ENCODE measurements at places on chromosomes 7 and 10.

- no peak for DNase-seq
Measured at GRCh38 chr10:62046522-62047227, 145.2 kb downstream of the ARID5B start.

DNA sequence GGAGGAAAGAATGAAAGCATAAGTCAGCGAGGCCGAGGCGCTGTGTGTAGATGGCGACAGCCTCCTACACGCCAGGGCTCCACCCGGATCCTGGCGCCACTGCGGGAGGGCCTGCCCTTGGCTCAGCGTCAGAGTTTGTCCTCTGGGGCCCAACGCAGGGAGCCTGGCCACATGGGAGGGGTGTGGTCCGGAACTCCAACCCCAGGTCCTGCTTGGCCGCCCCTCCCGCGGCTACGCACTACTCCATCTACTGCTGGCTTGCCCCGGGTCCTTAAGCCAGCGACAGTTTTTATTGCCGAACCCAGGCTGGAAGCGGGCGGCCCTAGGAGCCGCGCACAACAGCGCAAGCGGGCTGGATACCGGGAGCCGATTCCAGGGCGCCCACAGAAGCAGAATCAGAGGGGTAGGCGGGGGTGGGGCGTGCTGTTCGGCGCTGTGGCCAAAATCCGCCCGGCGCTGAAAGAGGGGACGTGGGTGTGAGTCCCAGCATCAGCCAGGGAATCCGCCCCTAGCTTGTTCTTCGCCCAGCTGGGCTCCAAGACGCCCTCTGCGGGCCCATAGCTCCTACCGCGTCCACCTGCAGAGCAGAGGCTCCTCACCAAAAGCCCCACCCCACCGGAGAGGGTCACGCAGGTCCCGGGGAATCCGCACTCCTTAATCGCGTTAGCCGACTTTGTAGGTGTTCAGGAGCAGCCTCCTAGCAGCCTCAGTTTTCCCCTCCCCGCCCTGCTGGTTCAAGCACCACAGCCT lies 4.5 kb downstream of the KAZALD1 start:
- DNase-seq = peak; percentile 72

- no peak for DNase-seq
Measured at GRCh38 chr7:71521506-71521905, 389.6 kb downstream of the GALNT17 start.

DNA sequence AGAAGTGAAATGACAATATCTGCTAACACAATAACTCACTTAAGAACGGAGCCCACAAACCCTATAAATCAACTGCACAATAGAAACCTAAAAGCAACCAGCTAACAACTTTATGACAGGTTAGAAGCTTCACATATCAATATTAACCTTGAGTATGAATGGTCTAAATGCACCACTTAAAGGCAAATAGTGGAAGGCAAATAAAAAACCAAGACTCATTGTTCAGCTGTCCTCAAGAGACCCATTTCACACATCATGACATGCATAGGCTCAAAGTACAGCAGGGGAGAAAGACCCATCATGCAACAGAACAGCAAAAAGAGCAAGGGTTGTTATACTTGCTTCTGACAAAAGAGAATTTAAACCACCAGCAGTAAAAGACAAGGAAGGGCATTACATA lies 46.8 kb downstream of the CDC14C start:
- DNase-seq = no peak

- DNase-seq = no peak
Measured at GRCh38 chr10:110915035-110915434, 3.9 kb downstream of the BBIP1 start.

GRCh38 chr7:55504967-55505658 lies 67.2 kb downstream of the VOPP1 start:
- DNase-seq = no peak

Measured in sciatic nerve (tissue), 2 donors.